ENCODE measurements at places on chromosomes 11 and 22.

- DNase-seq, result no peak
These were observed 529.1 kb downstream of the NELL1 start for GRCh38 chr11:21198498-21198897.

- DNase-seq, result no peak
These were observed 48.0 kb upstream of the NARS2 start for GRCh38 chr11:78622666-78623065.

DNA sequence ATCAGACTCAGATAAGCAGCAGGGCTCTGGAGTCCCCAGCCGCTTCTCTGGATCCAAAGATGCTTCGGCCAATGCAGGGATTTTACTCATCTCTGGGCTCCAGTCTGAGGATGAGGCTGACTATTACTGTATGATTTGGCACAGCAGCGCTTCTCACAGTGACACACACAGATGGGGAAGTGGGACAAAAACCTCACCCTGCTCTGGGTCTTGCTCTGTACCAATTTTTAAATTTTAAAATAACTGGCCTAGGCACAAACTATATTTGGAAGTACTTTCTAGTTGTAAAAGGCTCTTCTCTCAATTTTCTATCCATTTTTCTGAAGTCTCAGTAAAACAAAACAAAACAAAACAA is 131.7 kb downstream of the VPREB1 start:
- DNase-seq, result no peak

- DNase-seq, result no peak
These were observed 84.7 kb upstream of the AKIP1 start for GRCh38 chr11:8826139-8826786.

- no peak for DNase-seq
These were observed 29.5 kb upstream of the TESMIN start for GRCh38 chr11:68780829-68781228.

DNA sequence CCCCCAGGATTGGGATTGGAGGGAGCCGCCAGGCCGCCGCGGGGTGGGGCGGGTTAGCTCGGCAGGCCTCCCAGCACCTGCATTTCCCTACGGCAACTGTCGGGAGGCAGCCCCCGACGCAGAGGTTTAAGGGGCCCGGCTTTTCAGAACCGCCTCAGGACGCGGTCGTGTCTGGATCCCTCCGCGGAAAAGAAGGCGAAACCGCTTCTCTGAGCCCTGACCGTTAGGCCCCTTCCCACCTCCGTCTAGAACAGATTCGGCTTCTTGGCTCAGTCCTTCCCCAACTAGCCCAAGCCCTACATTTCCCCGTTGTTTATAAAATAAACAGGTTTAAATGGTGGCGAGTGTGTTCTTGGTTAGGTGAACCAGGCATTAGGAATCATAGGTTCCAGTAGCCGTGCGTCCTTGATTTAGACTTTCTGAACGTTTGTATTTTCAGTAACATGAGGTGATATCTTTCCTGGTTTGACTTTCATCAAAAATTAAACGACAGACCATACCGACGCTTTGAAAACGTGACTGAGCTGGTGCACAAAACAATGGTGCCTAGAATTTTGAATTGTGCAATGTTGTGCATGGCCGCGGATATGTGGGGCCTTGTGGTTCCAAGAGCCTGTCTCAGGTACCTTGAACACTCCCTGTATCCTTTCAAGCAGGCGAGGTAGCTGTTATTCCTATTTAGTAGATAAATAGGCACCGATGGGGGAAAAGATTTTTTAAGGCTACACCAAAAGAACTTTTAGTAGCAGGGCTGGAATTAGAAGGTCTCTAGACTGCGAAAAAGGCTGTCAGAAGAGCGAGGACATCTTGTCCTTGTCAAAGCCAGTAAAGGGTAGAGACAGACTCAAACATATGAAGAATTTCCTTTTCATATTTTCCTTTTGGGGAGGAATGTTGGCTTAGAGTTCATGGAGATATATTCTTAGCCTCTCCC is 1.2 kb upstream of the HSPA8 start:
- DNase-seq, result no peak
